Activated B cell treated with CpG ODN at 0.5 μM for 24 hours (primary cell): ENCODE measurements at places on chromosomes 7 and 10.

DNA sequence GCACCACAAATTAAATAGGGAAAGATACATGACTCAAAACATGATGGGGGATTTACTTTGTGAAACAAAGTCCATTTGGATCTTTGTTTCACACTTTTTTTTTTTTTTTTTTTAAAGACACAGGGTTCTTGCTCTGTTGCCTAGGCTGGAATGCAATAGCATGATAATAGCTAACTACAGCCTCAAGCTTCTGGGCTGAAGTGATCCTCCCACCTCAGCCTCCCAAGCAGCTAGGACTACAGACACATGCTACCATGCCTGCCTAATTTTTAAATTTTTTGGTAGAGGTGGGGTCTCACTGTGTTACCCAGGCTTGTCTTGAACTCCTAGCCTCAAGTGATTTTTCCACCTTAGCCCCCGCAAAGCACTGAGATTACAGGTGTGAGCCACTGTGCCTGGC is 172.6 kb upstream of the KLF14 start:
- H3K27ac ChIP-seq, result no peak overlapping the region
- H3K4me1 ChIP-seq, result peaks cover 65% of the 10 kb centered on the region
- no peaks in the 10 kb centered on the region for H3K27me3 ChIP-seq
- H3K4me3 ChIP-seq, result no peak overlapping the region

DNA sequence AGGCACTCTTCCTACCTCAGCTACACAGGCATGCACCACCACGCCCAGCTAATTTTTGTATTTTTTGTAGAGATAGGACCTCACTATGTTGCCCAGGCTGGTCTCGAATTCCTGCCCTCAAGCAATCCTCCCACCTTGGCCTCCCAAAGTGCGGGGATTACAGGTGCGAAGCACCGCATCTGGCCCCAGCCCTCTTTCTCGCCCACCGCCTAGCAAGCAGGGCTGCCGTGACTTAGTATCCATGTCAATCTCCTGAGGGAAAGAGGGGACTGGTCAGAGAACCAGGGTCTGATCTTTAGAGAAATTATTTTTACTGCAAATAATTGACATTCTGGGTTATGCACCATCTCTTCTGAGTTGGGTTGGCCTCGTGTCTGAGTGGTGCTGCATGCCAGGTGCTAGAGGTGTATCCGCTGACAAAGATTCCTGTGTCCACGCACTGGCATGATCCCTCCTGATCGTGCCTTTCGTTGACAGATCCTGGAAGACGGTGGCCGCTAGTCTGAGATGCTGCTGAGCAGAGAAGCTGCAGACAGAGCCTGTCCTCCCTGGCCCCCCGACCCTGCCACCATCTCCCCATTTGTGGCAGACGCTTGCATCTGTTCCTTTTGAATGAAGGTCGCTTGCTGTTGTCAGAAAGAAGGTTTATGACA is 22.7 kb downstream of the WIPI2 start:
- H3K27ac ChIP-seq, result no peak overlapping the region
- no peaks in the 10 kb centered on the region for H3K27me3 ChIP-seq
- no peak for DNase-seq
- peaks cover 86% of the 10 kb centered on the region for H3K36me3 ChIP-seq

DNA sequence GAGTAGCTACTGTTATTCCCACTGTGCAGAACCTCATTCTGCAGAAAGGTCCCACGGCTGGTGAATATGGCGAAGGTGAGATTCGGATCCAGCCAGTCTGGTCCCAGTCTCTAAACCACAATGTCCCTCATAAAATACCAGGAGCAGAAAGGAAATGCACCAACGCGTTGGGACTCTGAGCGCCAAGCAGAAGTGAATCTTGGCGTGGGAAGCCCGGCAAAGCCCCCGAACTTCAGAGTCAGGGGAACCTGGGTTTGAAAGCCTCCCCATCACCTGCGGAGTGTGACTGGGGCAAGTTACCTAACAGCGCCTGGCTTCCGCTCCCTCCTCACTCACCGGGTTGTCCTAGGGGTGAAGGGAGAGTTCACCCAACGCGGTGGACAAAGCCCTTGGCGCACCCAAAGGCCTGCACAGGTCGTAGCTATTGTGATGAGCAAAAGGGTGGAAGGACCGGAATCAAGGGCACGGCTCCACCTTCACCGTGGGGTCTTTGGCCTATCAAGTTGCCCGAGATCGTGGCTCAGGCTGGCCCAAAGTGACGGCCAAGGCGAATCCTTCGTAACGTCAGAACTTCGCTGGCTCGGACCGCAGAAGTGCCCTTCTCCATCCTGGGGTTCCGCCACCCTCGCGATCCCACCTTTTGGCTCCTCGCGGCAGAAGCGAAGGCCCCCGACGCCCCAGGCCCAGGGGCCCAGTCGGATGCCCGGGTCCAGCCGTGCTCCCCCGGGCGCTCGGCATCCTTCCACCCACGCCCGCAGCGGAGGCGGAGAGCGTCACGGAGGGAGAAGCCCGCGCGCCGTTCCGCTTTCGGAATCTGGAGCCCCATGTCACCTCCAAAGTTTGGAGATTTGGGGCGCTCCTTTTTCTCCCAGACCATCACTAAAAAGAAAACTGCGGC is 811 bp downstream of the RGS10 start:
- H3K27me3 ChIP-seq, result peaks cover 1% of the 10 kb centered on the region
- peak overlapping the region; percentile 86 for H3K4me3 ChIP-seq

DNA sequence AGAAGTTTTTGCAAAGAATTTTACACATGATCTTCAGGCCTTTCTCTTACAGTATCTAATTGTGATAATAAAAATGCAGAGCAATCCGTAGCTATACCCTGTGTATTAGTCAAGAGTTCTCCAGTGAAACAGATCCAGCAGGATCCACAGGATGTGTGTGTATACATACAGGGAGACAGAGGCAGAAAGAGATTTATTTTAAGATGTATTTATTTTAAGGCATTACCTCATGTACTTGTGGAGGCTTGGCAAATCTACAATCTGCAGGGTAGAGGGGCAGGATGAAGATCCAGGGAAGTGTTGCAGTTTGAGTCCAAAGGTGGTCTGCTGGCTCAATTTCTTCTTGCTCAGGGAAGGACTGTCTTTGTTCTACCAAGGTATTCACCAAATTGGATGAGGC is 41.7 kb downstream of the ARHGAP12 start:
- DNase-seq, result no peak
- peaks cover 17% of the 10 kb centered on the region for H3K36me3 ChIP-seq
- peaks cover 45% of the 10 kb centered on the region for H3K4me1 ChIP-seq
- H3K27ac ChIP-seq, result no peak overlapping the region
